GM10248 (cell line): ENCODE measurements at places on chromosomes 2 and 18.

GRCh38 chr2:144067506-144067905 lies 452.4 kb downstream of the ZEB2 start:
- no peak for DNase-seq

DNA sequence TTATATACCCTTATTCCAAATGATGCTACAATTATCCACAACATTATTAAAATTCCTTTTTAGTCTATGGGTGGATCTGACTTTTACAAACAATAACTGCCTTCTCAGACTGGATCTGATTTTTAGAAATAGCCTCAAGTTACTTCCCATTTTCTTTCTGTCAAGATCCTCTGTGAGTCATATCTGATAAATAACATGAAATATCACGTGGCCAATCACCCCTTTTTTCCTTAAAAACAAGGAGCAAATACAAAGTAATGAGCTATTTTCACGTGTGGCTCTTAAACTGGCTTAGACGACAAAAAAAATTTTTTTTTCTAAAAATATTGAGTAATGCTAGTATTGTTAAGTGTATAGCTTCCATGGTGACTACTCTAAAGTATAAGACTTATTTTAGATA lies 6.7 kb downstream of the PELI1 start:
- DNase-seq = no peak

- no peak for DNase-seq
Measured at GRCh38 chr2:119482481-119483394, 41.5 kb downstream of the SCTR start.

DNA sequence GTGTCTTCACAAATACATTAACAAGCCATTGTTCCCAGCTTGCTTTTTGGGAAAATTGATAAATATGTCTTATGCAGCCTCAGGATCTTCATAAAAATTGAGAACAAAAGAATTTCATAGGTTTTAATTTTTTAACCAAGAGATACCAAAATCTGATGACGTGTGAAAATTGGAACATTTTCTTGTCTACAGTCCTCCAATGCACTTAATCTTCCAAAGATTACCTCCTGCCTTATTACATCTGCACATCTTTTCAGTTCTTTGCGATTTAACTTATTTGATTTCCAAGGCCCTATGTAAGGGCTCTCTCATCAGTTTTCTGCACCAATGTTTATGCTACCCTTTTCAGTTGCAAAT lies 3.1 kb downstream of the MRPL35 start:
- no peak for DNase-seq

DNA sequence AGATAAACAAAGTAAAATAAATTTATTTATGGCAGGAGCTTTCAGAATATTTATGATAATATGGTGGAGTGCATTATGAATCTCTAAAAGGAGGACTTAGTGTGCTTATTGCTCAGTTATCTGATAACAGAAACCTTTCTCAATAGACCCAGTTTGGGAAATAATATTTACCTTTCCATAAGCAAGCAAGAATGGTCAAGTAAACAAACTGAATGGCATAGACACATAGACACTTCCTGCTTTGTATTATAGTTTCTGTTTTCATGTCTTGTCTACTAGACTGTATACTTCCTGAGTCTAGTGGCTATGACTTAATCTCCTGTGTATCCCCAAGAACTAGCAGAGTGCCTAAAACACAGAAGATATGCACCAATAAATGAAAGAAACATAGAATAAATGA lies 87.8 kb downstream of the UPP2 start:
- DNase-seq = no peak

GRCh38 chr2:8629402-8629801 lies 52.5 kb upstream of the ID2 start:
- no peak for DNase-seq
